ENCODE measurements at places on chromosomes 12 and 14.
A peak's percentile ranks its signal among the peaks of the same experiment; 100 is the strongest.

GRCh38 chr14:46573498-46573897 lies 78.1 kb downstream of the RPL10L start:
- DNase-seq: peak; percentile 19

GRCh38 chr14:69008421-69008884 lies 29.4 kb upstream of the ACTN1 start:
- DNase-seq: peak; percentile 25

- no peak for DNase-seq
These were observed 29.3 kb downstream of the FGF6 start for GRCh38 chr12:4416276-4416675.

- no peak for DNase-seq
These were observed 5.9 kb downstream of the SERPINA6 start for GRCh38 chr14:94317259-94317658.

- DNase-seq: no peak
These were observed 479.2 kb downstream of the RMST start for GRCh38 chr12:97941686-97942354.

DNA sequence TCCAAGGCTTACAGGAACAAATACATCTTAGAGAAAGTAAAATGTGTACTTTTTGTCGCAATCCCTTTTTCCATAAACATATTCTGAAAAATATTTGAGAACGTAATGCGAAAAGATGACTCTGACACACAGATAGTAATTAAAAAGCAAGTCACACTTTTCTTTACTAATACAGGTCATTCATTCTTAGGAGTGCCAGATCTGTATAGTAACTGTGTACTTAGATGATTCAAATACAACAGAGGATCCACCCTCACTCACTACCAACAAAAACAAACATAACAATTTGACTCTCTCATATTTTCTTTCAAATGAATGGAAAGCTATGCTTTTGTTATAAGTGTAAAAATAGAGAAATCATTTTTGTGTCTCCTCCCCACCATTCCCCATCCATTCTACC lies 795.4 kb downstream of the SLC6A15 start:
- no peak for DNase-seq

- DNase-seq: no peak
These were observed 57.2 kb upstream of the JDP2 start for GRCh38 chr14:75370416-75371205.

DNA sequence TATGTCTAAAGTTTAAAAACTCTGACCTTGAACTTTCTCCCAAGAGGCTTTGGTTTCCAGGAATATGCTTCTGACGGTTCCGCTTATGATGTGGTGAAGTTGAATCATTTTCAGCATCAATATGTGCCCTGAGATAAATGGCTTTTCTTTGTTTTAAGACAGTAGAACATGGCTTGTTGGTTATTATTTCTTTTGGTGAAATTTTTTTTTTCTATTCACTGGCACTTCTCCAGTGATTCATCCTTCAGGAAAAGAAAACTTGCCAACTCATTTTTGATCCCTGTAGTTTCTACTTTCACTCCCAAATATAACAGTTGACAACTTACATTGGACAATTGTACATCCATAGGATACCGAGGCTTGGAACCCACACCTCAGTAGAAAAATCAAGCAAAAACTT lies 1301.2 kb upstream of the FLRT2 start:
- no peak for DNase-seq

GRCh38 chr12:92183575-92183974 lies 37.9 kb upstream of the BTG1 start:
- DNase-seq: no peak

DNA sequence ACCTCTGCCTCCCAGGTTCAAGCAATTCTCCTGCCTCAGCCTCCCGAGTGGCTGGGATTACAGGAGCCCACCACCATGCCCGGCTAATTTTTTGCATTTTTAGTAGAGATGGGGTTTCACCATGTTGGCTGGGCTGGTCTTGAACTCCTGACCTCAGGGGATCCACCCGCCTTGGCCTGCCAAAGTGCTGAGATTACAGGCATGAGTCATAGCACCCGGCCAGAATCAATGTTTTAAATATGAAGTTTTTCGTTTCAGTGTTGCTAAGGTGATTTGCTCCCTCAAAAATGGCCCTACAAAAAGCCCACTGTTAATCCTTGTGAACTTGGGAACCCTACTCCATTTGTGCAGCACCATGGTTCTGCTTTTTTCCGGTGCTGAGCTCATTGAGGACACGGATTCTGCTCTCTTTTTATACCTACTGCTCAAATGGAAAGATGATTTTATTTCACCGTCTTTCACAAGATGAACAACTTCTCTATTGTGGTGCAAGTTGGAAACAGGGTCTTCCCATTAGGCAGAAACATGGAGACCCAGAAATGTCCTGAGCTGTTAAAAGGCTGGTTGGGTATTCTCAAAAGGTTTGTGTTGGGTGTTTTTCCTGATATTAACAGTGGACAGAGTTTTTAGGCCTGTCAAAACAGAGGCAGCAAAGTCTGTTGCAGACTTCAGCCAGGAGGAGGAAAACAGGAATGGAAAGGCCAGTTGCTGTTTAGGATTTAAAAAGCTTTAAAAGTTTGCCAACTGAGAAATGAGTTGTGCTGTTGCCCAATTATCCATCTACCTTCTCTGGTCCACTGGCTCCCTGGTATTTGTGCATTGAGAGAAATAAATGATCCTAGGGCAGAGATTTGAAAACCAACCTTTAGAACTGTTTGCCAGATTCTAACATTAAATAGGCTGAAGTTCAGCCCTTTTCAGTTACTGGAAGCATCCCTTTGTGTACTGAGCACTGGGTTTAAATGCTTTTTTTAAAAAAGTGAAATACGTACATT lies 85.8 kb downstream of the ATP23 start:
- no peak for DNase-seq

GRCh38 chr12:124603831-124604251 lies 36.4 kb upstream of the NCOR2 start:
- no peak for DNase-seq

- peak; percentile 55 for DNase-seq
These were observed 564 bp downstream of the ATXN3 start for GRCh38 chr14:92105893-92106142.

- DNase-seq: no peak
These were observed 33.9 kb downstream of the MIA2 start for GRCh38 chr14:39267608-39268005.

DNA sequence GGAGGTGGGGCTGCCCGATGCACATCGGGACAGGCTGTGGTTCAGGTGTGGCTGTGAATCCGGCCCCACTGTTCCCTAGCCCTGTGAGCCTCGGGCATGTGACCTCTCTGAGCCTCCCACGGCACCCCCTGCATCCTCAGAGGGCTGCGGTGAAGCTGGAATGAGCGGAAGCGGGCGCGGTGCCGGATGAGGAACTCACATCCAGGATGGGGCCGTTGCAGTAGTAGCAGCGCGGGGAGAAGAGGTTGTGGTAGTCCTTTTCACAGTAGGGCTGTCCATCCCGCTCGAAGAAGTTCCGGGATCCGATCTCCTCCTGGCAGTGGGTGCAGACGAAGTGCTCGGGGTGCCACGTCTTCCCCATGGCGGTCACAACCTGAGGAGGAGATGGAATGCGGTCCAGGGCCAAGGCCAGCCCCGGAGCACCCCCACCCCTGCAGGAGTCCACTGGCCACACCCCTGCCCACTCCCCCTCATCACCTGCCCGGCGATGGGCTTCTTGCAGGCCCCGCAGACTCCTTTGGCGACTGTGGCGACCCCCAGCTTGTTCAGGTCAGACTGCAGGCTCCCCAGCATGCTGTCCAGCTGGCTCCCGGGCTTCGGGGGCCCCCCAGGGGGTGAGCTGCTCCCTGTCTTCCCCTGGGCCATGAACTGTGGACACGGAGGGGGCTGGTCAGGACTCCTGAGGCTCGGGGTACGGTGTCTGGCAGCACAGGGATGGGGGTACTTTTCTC lies 13.9 kb upstream of the RPLP0 start:
- DNase-seq: no peak

GRCh38 chr12:76018111-76018510 lies 13.5 kb downstream of the PHLDA1 start:
- no peak for DNase-seq

- no peak for DNase-seq
These were observed 132.1 kb upstream of the RTL1 start for GRCh38 chr14:101035466-101036225.

GRCh38 chr12:120710805-120711296 lies 593 bp downstream of the UNC119B start:
- DNase-seq: no peak

DNA sequence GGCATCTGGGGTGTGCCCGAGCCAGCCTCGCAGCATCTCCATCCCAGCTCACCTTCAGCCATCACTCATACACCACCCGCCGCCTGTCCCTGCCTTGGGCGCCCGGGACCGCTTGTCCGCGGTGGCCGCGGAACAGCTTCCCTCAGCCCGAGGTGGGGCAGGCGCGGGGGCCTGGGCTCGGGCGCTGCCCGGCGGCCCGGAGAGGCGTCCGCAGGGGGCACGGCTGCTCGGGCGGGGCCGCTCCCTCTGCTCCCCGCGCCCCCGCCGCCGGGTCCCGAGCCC lies 430 bp downstream of the SLC41A2 start:
- DNase-seq: no peak

GRCh38 chr12:92019491-92020277 lies 126.0 kb downstream of the BTG1 start:
- DNase-seq: no peak

- peak; percentile 68 for DNase-seq
These were observed at the start of gene ZBTB1 for GRCh38 chr14:64504310-64504896. ZBTB1 (plus strand) TSS chr14:64504770; CDS start chr14:64521505, 16,735 bp downstream.

DNA sequence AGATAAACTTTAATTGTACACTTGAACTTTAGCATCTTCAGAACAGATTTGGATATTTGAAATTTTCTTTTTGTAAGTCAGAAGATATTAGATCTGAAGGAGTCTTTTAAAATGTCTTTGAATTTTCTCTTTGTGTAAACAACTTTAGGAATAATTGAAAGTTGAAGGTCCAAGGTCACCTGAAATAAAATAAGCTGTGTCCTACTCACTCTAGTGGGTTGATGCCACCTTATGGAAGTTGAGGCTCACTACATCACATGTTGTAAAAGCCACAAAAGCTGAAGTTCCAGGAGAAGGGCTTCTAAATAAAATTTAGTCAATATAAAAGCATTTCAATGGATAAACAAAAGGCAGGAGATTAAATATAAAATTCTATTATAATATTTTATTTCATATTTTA lies 122.0 kb upstream of the ATXN7L3B start:
- DNase-seq: peak; percentile 6

- no peak for DNase-seq
These were observed 13.1 kb upstream of the CCDC85C start for GRCh38 chr14:99616832-99617800.

DNA sequence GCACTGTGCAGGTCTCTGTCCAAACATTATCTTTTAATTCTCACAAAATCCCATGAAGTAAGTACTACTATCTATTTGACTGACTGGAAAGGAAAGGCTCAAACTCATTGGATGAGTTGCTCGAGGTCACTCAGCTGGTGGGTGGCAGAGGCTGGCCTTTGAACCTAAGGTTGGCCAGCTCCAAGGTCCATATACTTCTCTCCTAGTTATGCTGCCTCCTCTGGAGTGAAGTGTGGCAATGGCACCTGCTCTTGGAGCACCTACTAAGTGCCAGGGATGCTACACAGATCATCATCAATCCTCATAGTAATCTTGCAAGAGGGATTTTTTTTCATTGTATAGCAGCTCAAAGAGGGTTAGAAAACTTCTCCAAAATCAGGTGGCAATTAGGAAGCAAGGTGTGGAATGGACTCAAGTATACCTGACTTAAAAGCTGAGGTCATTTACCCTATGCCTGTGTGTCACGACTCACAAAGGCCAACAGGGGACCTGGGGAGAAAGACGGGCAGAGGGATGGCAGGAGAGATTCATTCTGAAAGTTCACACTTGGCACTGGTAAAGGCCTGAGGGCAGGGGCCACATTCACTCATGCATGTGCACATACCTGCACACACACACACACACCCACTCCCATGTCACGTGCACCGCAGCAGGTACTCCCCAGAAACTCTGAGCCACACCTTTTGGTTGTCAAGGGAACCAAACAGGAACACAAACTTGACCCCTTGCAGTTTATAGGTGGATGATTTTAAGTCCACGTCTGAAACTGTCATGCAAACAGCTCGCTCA lies 146.4 kb downstream of the FOXN3 start:
- DNase-seq: no peak

DNA sequence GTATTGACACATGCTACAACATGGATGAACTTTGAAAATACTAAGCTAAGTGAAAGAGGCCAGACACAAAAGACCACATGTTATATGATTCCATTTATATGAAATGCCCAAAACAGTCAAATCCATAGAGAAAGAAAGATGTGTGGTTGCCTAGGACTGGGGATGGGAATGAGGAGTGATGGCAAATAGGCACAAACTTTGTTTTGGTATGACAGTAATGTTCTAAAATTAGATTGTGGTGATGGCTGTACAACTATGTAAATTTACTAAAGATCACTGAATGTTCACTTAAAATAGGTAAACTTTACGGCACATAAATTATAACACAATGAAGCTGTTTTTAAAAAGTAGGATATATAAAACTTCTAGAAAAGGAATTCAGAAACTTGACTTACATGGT lies 41.7 kb downstream of the PPP1R13B start:
- DNase-seq: no peak

DNA sequence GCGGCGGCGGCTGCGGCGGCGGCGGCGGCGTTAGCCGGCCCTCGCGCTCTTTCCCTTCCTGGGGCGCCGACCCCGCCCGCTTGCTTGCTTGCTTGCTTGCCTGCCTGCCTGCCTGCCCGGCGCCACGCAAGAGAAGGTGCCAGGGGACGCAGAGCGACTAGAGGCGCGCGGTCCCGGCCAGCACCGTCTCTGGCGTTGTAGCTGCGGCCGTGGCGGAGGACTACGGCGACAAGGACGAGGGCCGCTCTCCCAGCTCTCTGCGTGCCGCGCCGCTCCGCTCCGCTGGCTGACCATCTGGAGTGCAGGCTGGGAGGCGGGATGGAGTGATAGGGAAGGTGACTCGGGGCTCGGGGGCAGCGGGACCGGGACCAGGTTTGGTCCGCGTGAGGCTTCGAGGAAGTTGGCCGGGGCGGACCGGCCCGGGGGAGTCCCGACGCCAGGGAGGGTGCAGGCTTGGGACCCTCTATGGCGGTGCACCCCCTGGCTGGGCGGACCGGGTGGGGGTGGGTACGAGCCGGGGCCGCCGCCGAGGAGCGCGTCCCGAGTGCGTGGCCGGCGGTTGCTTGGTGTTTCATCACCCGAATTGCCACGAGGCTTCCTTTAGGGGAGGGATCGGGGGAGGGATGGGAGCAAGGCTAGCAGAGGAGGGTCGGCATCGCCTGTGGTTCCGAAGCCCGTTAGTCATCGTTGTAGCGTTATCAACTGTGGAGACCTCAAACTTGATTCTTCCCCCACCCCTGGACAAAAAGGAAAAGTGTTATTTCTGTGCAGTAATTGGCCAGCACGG lies 471 bp downstream of the XPOT start:
- DNase-seq: peak; percentile 44

GRCh38 chr14:71734076-71734475 lies 198.2 kb upstream of the RGS6 start:
- DNase-seq: no peak

DNA sequence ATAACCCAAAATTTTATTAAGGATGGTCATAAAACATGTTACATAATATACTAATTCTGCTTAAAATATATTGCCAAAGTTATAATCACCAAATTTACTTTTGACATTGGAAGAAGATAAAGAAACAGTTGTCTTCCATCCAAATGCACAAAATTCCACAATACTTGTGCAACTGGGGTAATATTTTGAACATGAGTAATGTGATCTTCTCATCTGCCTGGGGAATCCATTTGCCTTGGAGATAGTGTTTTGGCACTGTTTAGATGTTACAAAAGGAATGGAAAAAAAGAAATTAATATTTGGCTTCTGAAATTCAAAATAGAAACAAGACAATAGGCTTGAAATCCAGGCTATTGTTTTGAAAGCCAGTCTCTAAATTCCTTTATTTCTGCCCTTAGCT lies 9.1 kb downstream of the GPR19 start:
- no peak for DNase-seq

- DNase-seq: no peak
These were observed 266.0 kb upstream of the BTG1 start for GRCh38 chr12:92411687-92412086.

Measured in left renal pelvis (tissue), 4 donors.